ENCODE measurements at places on chromosomes 4 and X.

GRCh38 chrX:47595716-47596251 lies 13.5 kb downstream of the TIMP1 start:
- no peak for DNase-seq

DNA sequence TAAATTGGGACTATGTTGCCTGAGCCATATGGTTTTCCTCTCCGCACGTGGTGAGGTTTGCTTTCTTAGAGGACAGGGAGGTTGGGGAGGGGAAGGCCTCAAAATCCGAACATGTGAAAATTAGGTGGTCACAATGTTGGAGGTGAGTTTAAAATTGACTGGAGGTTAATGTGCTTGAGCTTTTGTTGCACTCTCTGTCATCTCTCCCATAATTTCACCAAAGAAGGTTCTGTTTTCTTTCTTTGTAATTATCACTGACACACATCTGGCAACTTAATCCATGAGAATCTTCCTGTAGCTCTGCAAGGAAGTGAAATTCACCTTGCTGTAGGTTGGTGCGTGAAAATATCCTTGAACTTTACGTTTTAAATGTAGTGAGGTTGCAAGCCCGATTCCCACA lies 225.5 kb downstream of the PDGFC start:
- DNase-seq, result no peak

- no peak for DNase-seq
Observed at GRCh38 chrX:30938295-30938694, 49.2 kb upstream of the TAB3 start.

GRCh38 chr4:118225511-118225910 lies 127.3 kb downstream of the PRSS12 start:
- no peak for DNase-seq

DNA sequence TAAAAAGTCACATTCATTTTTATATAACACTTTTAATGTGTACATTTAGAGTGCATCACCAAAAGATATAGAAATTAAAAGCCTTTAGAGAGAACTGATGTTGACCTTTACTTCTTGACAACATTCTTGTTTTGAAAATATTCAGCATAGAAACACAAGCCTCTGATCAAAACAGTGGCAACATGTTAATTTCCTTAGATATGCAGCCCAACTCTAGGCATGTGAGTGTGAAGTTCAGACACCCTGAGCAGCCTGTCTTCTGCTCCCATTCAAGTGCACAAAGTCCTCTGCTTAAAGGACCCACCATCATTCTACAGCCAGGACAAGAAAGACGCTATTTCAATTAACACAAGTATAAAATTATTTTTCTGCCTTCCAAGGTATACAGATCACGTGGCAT lies 60.0 kb downstream of the PPP3CA start:
- peak; percentile 30 for DNase-seq

DNA sequence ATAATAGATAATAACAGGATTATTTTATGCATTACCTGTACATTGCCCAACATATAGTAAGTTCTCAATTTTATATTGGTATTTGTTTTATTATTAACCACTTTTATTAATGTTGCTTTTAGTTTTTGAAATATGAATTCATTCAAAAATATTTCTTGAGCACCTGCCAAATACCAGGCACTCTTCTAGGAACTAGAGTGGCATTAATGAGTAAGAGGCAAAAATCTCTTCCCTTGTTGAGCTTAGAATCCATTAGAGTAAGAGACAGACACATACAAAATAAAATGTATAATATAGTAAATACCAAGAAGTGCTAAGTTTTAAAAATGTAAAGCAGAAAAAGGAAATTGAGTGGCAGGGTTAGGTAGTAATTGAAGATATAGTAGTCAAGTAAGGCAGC lies 45.8 kb downstream of the TET2 start:
- DNase-seq, result no peak

DNA sequence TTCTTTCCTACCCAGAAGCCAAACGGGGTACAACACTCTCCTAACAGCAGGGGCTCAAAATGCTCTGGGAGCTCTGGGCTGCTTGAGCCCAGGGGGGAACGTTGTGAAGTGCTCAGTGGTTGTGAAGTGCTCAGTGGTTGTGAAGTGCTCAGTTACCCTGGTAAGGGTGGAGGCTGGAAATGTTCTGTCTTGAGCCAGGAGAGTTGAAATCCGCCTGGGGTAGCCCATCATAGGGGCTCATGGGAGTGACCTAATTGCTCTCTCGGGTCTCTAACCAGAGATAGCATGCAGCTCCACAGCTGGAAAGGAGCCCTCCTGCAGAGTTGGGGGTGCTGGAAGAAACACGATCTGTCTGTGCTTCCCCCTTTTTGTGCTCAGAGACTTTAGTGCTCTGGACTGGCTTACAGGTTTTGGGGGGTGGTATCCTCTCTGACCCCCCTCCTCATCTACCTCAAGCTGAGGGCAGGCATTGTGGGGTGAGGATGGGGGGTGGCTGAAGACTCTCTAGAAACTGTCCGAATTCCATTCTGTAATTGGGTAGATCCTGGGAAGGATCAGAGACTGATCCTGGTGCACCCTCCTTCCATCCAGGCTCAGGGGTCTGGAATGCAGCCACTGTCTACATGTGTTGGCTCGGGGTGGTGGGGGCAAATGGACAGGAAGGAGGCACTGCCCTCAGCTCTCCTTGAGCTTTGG lies 2.7 kb downstream of the EFNB1 start:
- DNase-seq, result no peak

GRCh38 chr4:69470561-69470960 lies 25.1 kb downstream of the UGT2B4 start:
- DNase-seq, result no peak

DNA sequence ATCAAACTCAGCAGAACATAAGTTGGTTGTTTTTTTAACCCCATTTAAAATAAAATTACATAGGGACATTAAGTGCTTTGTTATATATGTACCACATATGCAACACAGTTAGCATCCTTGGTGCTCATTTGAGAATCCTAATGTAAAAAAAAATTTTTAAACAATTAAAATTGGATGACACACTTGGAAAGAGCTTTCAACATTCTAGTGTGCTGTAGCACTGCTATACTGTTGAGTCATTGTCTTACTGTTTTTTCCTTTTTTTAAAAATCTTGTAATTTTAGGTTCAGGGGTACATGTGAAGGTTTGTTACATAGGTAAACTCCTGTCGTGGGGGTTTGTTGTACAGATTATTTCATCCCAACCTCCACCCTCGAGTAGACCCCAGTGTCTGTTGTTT lies 12.8 kb downstream of the THAP9 start:
- DNase-seq, result no peak

DNA sequence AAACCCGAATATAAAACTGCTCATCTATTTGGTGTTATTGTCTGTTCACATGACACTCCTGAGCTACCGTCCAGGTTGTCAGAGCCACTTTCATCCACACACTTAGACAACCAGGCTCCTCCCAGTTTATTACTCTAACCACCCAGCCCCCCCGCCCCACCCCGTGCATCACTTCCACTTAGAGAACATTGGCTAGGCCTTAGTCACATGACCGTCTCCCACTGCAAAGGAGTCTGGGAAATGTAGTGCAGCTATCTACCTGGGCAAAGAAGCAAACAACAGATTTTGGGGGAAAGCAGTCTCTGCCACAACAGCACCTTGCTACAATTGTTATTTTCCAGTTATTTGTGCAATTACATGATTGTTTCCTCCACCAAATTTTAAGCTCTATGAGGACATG lies 57.6 kb upstream of the RBPJ start:
- DNase-seq, result no peak

- no peak for DNase-seq
Observed at GRCh38 chr4:52904421-52904820, 42.3 kb downstream of the RASL11B start.

DNA sequence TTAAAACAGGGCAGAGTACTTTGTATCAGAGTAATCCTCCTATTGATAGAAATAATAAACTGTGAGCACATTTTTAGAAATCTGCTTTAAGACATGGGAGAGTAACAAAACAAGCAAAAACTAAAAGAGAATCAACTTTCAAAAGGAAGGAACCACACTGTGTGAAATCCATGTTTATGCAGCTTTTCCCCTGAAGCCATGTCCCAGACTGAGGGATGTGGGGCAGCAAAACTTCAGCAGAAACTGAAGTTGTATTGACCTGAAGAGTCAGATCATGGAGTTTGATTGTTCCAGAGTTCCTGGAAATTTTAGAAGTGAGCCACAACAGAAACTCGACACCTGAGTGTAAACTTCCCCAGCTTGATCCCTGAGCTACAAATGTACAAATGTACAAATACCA lies 53.2 kb downstream of the COMMD8 start:
- DNase-seq, result no peak

- DNase-seq, result peak; percentile 75
Observed at GRCh38 chr4:85854546-85854945, 379.6 kb downstream of the ARHGAP24 start.

GRCh38 chr4:94408549-94409374 lies 43.0 kb upstream of the PDLIM5 start:
- DNase-seq, result no peak

- DNase-seq, result no peak
Observed at GRCh38 chr4:7462509-7462971, 27.8 kb upstream of the PSAPL1 start.

GRCh38 chr4:11182586-11183355 lies 245.9 kb downstream of the HS3ST1 start:
- DNase-seq, result no peak

GRCh38 chr4:127188847-127189246 lies 443.9 kb upstream of the INTU start:
- no peak for DNase-seq

DNA sequence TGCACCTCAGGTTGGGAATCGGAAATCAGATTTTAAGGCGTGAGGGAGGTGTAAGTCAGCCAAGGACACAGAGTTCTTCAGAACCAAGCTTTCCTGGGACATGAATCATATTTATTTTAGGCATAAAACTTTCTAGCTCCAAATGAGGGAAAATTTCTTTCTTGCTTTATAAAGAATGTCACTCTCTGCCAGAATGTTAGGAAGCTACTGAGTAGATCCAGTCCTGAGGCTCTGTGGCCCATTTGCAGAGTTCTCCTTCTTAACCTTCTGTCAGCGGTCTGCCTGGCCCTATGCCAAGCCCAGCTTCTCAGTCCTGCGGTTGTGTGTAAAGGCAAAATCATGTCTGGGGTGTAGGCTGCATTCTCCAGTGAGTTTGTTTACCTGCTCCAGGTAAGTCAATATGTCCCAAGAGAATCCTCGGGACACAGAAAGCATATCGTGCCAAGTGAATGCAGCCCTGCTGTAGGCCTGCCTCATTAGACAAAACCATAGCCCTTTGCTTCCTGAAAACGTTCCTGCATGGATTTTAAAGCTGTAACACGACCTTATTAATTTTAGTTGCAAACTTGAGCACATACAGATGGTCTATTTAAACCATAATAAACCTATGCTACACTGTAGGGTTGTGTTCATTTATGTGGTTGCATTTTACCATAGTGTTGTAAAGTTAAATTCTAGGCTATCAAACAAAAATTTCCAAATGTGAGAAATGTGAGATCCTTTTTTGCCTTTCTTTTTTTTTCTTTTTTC lies 29.2 kb upstream of the CCNI start:
- DNase-seq, result peak; percentile 10

DNA sequence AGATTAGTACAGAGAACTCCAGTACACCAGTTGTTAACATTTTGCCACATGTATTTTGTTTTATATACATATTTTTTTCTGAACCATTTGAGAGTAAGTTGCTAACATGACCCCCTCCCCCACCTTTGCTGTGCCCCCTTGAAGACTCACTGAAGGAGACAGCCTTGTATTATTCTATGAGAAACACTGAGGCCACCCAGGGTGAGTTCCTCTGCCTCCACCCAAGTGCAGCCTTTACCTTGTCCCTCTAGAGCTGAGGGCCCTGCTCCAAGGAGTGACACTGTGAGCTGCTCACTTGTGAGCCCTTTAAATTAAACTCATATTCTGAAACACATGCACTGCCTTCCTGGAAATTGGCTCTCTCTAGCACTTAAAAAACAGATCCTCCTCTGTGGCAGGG lies 21.1 kb downstream of the KIT start:
- no peak for DNase-seq

DNA sequence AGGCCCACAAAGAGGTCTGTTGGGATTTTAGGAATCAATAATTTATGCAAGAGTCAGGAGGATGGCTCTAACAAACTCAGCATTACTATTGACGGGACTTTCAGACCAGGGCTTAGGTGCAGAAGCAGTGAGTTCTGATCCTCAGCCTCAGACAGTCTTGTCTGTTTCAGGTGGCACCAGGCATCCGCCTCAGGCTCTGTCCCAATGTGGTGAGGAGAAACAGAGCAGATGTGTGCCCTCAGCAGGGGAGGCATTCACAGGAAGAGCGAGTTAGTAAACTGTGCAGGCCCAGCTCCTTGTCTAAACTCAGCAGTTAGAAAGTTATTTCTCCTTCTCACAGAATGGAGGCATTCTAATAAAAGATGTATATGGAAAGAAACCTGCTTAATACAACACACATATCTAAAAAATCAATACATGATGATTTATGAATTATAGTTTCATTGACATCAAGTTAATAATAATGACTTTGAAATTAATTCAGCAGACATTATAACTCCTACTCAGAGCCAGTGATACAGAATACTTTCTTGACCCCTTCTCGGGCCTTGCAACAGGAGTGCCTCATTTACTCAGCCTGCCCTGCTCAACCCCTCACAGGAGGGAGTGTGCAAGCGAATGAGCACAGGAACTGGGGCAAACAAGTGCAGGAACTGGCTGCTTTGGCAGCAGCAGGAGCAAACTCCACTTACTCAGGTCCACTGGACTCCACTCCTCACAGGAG lies 202.8 kb upstream of the SMIM31 start:
- DNase-seq, result no peak

DNA sequence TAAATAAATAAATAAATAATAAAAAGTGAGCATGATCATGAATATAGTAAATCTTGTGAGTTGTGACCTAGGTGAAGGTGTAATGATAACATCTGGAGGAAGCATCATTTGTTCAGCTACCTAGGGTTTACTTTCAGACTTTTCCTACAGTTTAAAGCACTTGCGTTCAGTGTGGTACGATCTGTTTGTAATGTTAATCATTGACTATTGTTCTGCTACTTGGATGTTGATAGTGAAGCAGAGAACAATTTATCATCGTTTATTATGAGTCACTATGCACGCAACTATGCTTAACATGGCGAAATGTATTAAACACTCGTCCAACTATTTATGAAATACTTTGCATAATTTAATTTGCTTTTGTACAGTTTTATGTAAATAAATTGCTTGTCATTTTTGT lies 426.2 kb downstream of the PCDH7 start:
- no peak for DNase-seq

GRCh38 chrX:53713987-53714579 lies 27.6 kb upstream of the HUWE1 start:
- no peak for DNase-seq

DNA sequence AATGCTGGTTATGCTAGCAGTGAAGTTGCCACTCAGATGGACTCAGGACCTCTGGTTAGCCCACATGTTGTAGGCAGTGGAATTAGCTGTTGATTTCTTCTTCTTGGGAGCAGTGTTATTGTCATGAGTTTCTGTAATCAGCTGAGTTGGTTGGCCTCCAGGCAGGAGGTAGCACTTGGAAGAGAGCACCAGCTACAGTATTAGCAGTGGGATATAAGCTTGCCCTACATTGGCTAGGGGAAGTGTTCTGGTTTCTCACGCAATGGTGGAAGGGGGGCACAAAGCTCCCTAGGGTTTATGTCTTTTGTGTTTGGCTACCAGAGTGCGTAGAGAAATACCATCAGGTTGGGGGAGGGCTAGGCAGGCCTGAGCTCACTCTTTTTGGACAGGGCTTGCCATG lies 34.0 kb upstream of the UCP1 start:
- DNase-seq, result no peak

All from dermis blood vessel endothelial cell (primary cell).